Uterus (tissue), 4 donors: ENCODE measurements at places on chromosomes 3 and 15. TPM values are rescaled to one million over a fixed set of nuclear protein-coding genes. Genes with fewer than 3 reads are reported as not detected.

Gene CDC25A
- total RNA-seq, result 10.5 TPM

Gene GP5
- not detected for total RNA-seq

Gene IQCF5
- total RNA-seq, result not detected

Gene LPCAT4
- 10.2 TPM for total RNA-seq

Gene CCRL2
- total RNA-seq, result 2.2 TPM
